Activated CD4-positive, alpha-beta T cell treated with anti-CD3 and anti-CD28 coated beads for 36 hours (primary cell): ENCODE measurements at places on chromosomes 13 and 19. TPM values are rescaled to one million over a fixed set of nuclear protein-coding genes. Genes with fewer than 3 reads are reported as not detected.
A peak's percentile ranks its signal among the peaks of the same experiment; 100 is the strongest.

The C2CD4C gene
- 0.09 TPM for total RNA-seq

The RNF113B gene
- total RNA-seq: not detected

The MEDAG gene
- total RNA-seq: not detected

The ZNF549 gene
- 4.6 TPM for total RNA-seq

DNA sequence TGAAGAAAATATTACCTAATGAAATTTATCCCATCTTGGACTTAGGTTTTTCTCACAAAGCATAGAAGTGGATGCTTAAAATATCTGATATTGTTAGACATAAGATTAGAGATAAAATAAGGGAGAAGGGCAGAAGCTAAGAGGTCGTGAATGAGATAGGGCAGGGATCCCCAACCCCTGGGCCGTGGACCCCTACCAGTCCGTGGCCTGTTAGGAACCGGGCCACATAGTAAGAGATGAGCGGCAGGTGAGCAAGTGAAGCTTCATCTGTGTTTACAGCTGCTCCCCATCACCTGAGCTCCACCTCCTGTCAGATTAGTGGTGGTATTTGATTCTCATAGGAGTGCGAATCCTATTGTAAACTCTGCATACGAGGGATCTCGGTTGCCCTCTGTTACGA, 202.9 kb downstream of the GPC5 start:
- no peak for DNase-seq

- DNase-seq: peak; percentile 88
These were observed 73.4 kb upstream of the UBL3 start for GRCh38 chr13:29923554-29924481.

GRCh38 chr13:61415749-61416148, at the start of gene PCDH20:
Gene PCDH20, minus strand, starts transcription at chr13:61415849. Its CDS starts 691 bp downstream, at chr13:61415158.
- DNase-seq: no peak

GRCh38 chr19:58083021-58083420, 15.0 kb downstream of the ZSCAN18 start:
- no peak for DNase-seq

GRCh38 chr13:94622344-94622743, 20.7 kb downstream of the GPR180 start:
- no peak for DNase-seq
